ENCODE measurements at places on chromosomes 7 and 10.

DNA sequence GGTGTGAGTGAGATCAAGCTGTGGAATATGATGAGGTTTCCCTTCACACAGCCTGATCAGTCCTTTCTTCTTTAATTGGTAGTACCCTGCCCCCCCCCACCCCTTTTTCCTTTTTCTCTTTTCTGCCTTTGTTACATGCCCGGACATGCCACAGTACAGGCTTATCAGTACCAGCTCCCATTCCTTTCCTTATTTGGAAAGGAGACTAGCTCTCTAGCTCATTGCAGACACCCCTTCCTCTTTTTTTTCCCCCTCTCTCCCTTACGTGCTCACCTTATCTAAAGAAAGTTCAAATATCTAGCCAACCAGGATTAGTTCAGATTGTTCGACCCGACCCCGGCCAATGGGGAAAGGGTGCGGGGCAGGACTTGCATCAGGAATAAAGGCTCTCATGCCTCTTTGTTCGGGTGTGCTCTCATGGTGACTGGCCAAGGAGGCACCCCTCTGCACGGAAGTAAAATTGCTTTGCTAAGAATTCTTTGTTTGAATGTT is 230.4 kb downstream of the ACTR3B start:
- no peak for DNase-seq

GRCh38 chr10:25934621-25935139 is 651 bp downstream of the MYO3A start:
- DNase-seq: peak; percentile 6

- DNase-seq: no peak
Observed at GRCh38 chr7:141463986-141464385, 87.2 kb upstream of the AGK start.

DNA sequence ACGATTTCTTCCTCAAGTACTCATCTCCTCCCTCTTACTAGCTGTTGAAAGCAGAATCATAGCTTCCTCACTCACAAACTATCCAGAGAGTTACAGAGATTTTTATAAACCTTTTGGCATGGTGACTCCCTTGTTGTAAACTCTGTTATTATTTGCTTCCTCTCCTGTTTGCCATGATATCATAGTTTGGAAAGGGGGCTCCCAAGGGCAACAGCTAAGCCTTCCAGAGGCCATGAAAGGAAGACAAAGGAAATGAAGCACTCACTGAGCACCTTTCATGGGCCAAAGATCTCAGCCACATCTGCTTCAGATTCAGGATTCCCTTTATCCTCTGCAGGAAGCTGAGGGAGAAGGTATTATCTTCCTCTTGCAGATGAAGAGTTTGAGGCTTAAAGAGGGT is 484.6 kb downstream of the PLXNA4 start:
- no peak for DNase-seq

- no peak for DNase-seq
Observed at GRCh38 chr7:150383710-150384397, 4.7 kb downstream of the ZNF775 start.

- no peak for DNase-seq
Observed at GRCh38 chr10:42985436-42986316, 91.2 kb upstream of the RET start.

- no peak for DNase-seq
Observed at GRCh38 chr10:567869-568268, 121.6 kb downstream of the DIP2C start.

DNA sequence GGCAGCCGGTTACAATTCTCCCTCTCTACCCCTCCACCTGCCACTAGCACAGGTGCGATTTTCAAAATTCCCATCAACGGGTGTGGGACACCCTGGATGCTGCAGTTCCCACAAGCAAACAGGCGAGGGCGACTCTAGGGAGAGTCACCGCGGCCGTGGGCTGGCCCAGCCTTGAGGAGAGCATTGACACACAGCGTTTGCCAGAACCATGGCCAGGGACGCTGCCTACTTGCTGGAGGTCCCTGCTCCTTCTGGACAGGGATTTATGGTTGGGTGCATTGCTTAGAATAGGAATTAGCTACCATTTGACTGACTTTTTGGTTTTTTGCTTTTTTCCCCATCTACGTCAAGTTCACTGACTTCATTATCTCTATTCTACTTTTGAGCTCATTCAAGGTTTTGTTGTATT is 19.0 kb upstream of the CLDN4 start:
- peak; percentile 39 for DNase-seq

DNA sequence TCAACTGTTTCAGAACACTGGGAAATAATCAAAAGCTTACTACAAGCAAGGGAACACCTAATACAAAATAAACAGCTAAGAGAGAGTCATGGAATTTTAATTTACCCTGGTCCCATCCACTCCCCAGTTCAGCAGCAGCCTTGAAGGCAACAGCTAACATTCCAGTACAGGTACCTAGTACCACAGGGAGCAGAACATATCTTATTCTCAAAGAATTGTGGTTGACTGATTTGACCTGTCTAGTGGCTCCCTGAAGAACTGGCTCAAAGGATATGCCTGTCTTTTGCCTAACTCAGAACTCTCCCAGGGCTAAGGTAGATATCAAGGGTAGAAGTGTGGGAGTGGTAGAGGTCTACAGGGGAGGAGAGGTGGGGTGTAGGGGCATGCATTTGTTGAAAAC is 32.3 kb downstream of the SMURF1 start:
- DNase-seq: no peak

DNA sequence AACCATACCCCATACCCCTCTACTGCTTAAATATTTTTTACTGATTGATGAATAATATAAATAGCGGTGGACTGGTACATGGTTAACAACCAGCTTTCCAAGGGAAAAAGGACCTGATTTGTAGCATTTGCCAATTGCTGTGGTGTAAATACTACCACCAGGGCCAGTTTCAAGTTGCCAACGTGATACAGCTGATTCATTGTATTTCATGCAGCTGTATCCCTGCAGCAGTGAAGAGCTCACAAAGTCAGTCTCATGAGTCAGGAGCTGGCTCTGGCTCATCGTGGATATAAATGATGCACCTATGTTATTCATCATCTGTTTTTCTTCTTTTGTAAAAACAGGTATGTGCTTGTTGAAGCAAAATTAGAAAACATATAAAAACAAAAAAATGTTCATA is 15.2 kb downstream of the CALML5 start:
- DNase-seq: no peak

DNA sequence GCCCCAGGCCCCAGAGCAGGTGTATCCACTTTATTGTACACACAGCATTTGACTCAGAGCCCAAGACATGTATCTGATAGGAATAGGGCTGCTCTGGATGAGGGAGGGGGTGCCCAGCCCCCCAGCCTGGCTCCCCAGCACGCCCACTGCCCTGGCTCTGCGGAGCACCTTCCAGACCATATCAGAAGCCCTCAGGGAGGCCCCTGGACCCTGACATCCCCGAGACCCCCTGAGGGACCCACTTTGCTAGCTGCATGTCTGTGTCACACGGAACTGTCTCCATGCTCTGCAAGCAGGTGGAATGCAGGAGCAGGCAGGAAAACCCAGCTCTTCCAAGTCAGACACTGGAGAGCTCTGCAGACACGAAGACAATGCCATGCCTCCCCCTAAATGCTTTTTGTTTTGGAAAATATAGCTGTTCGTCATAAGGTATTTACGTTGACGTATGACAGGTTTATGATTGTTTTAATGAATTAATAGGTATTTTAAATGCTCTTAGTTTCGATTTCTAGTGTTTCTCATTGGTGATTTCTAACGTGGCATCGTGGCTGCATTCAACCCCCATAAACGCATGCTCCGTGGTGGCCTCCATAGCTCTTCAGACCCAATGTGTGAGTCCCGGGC is 92.8 kb upstream of the INSIG1 start:
- DNase-seq: no peak

- no peak for DNase-seq
Observed at GRCh38 chr7:10940704-10941355, 32.8 kb upstream of the PHF14 start.

DNA sequence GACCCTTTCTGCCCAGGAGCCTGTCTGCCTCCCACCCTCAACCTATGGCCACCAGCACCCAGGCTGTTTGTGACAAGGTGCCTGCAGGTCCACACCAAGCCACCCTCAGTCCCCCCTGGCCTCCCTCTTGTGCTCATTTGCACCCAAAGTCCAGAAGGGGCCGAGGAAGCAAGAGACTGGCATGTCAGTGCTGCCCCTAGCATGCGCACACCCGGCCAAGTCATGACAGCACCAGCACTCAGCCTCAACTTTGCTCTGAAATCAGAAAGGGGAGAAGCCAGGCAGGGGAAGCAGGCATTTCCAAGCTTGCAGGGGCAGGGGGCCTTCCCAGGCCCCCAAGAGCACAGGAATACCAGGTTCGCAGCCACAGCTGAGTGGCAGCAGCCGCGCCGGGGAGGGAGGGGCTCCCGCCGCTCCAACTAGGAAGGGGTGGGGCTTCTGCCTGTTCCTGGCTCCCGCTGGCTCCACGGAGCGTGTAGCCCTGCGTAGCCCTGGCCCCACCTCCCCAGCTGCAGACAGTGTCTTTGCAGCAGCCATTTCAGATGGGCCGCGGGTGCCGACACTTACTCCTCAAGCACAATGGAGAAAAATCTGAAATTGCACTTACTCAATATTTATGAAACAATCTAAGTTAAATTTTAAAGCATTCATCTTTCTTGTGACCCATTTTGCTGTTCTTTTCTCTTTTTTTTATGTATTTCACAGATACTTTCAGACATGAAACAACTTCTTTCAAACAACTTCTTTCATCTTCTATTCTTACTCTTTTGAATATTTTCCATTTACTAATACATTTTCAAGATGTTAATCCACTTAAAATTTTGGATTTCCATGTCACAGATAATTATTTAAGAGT is 54.9 kb upstream of the ABCB5 start:
- no peak for DNase-seq

GRCh38 chr10:45419676-45420025 is 45.6 kb downstream of the ALOX5 start:
- no peak for DNase-seq

- no peak for DNase-seq
Observed at GRCh38 chr7:156616269-156617202, 24.0 kb upstream of the RNF32 start.

GRCh38 chr7:34189031-34189430 is 283.7 kb downstream of the BMPER start:
- DNase-seq: no peak

DNA sequence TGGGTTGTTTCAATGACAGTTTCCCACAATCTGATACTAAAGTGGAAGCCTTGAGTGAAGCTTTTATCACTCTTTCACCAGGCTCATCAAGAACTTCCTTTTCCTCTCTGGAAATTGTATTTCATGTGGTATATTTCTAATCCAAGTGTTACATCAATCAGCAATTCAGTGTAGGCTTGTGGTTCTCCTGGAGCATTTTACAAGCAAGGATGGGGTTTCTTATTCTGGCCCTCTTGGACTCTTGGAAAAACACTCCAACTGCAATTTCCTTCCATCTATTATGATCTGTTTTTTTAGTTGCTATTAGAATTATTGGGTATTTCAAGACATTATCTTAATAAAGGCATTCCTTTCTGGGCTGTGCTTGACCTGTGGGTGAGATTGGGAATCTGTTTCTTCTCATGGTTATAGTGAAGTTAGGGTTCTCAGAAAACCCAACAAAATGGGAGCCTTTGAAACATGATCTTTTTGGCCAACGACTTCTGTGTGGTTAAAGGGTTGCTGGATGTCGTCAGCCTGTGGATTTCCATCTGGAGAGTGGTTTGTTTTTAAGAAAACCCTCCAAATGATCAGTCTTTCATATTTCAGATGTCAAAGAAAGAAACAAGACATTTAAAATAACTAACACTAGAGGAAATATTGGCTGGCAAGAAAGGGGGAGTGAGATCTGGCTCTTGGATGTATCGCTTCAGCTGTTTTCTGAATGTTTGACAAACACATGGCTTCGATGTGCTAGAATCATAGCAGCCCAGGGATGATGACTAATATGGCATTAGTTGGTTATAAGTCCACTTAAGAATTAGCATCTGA is 540.2 kb downstream of the LRMDA start:
- no peak for DNase-seq

- no peak for DNase-seq
Observed at GRCh38 chr10:29895456-29895855, 163.9 kb downstream of the JCAD start.

DNA sequence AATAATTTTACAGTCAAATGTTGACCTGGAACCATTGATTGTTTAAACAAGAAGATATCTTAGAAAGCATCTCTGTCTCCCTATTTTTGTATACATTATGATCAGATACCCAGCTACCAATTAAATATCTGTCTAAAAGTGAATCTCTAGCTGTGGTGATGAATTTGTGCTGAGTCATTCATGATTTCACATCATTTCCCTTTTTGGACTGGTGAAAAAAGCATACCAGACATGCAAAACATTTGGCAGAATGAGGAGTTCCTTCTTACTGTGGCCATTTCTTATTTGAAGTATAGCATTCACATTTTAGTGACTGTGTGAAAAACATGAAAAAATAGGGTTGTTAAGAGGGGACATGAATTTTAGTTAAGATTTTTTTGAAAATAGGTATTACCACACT is 98.0 kb upstream of the GATA3 start:
- DNase-seq: no peak

GRCh38 chr10:93267521-93267920 is 193.8 kb downstream of the CYP26A1 start:
- no peak for DNase-seq

- DNase-seq: no peak
Observed at GRCh38 chr7:140294454-140294853, 103.9 kb downstream of the SLC37A3 start.

DNA sequence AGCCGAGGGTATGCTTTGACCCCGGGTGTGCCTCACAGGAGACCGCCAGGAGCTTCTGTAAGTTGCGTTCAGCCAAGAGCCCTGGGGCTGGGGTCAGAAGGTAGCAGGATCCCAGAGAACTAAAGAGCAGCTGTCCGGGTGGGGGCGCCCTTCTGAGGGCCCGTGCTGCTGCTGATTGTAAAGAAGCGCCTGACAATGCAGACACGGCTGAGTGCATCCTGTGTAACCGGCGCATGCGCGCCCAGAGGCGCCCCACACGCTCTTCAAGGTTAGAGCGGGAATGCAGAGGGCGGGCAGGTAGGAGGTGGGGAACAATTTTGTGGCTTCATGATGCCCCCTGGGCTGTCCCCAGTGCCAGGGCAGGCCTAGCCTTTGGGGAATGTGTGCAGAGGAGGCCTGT is 210.2 kb upstream of the CTBP2 start:
- DNase-seq: no peak

GRCh38 chr10:102148275-102148674 is 3.9 kb upstream of the NOLC1 start:
- no peak for DNase-seq

DNA sequence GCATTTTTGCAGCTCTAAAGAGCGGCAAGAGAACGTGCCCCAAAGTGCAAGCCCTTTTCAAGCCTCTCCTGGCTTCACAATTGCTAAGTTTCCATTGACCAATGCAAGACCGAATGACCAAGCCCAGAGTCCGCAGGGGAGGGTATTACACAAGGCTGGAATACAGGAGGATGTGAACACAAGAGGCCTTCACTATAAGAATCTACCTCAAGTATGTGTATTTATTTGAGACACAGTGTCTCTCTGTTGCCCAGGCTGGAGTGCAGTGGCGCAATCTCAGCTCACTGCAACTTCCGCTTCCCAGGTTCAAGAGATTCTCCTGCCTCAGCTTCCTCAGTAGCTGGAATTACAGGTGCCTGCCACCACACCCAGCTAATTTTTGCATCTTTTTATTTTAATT is 22.2 kb upstream of the TPST1 start:
- DNase-seq: no peak

- DNase-seq: no peak
Observed at GRCh38 chr10:52030051-52030790, 283.9 kb upstream of the DKK1 start.

GRCh38 chr10:78754269-78755062 is 314.3 kb upstream of the ZMIZ1 start:
- DNase-seq: no peak
